ENCODE measurements at places on chromosomes 5 and 9. TPM values are rescaled to one million over a fixed set of nuclear protein-coding genes. Genes with fewer than 3 reads are reported as not detected.

The PCDHGA8 gene
- total RNA-seq, result 7.9 TPM

The PAXX gene
- total RNA-seq, result 18.3 TPM

The ZNF658 gene
- total RNA-seq, result 7.9 TPM

The UBE2B gene
- 152 TPM for total RNA-seq

The PROB1 gene
- total RNA-seq, result 63.4 TPM

The RPS14 gene
- 1,198 TPM for total RNA-seq

The TMEM232 gene
- 5.6 TPM for total RNA-seq

The HAND1 gene
- total RNA-seq, result 43.3 TPM

The GABRA6 gene
- not detected for total RNA-seq

The C5orf34 gene
- total RNA-seq, result 1.4 TPM

The SNCAIP gene
- 1.7 TPM for total RNA-seq

The PCDHB7 gene
- 1.0 TPM for total RNA-seq

The FBP2 gene
- total RNA-seq, result not detected

The SCGB3A1 gene
- total RNA-seq, result not detected

The SOX30 gene
- total RNA-seq, result not detected

Measured in heart left ventricle (tissue), 16 donors.